K562 (cell line): ENCODE measurements at places on chromosomes 7 and 10. TPM values are rescaled to one million over a fixed set of nuclear protein-coding genes. Genes with fewer than 3 reads are reported as not detected.

Gene CTAGE4
- polyA plus RNA-seq, result 0.07 TPM in 1 of 2 replicates, not detected in the other

Gene SYT15
- polyA plus RNA-seq, result 0.05 and 0.36 TPM in 2 replicates

Gene MMRN2
- polyA plus RNA-seq, result 1.9 and 2.2 TPM in 2 replicates

DNA sequence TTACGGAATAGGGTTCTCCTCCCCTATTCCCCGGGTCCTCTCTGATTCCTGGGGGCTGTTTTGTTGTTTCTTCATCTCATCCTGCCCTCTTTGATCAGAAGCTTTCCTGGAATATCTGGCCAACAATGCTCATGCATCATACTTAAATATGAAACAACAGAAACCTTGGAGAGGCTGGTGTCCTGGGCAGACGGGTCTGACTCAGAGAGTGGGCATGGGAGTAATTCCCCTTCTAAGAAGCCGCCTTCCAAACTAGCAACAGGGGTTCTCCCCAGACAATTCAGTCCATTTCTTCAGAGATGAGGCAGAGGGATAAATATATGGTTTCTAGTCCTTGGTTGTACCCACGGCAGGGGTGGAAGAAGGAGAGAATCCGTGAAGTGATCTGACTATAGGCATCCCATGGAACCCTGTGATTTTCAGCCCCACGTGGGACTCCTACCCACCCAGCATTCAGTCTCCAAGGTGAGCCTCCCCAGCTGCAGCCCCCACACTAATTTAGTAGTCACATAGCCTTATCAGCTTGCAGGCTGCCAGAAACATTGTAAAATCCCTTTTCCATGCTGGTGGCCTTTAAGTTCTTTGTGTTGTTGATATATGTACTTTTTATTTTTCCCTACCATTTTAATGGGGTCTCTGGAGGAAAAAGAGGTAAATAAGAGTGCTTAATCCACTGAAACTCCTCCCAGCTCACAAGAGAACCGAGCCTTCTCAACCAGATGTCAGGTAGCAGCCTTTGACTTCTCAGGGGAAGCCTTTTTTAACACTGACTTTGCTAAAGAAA is 119.2 kb downstream of the SFMBT2 start:
- no peak for DNase-seq

GRCh38 chr10:93622942-93623341 is 10.6 kb downstream of the PDE6C start:
- DNase-seq, result no peak

DNA sequence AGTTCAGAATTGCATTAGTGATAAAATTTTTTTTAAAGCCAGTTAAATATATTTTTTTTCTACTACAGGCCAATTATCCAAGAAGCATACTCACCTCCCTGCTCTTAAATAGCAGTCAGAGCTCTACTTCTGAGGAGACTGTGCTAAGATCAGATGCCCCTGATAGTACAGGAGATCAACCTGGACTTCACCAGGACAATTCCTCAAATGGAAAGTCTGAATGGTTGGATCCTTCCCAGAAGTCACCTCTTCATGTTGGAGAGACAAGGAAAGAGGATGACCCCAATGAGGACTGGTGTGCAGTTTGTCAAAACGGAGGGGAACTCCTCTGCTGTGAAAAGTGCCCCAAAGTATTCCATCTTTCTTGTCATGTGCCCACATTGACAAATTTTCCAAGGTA is 119.1 kb downstream of the TRIM24 start:
- DNase-seq, result no peak

DNA sequence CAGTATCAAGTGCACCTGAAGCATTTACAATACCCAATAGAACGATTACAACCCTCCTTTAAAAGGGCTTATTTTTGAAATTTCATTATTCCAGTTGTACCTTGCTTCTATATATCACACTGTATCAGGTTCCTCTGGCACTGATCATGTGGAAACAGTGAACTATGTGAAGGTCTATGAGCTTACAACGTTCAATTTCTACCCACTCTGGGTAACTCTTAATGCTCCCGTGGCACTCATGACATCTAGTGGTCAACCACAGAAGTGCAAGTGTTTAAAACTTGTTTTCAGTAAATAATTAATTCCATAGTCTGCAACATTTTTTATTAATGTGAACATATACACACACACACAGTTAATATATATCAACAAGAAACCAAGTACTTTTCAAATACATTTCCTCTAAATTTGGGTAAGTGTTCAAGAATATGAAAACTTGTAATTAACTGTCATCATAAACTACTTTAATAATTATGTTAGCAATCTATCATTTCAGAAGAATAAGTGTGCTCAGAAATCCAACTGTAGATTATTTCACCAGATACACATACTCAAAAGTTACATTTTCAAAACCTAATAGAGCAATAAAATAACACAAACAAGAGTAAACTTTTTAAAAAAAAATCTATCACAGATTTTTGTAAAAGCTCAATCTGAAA is 61.0 kb downstream of the MPP7 start:
- DNase-seq, result peak; percentile 49

DNA sequence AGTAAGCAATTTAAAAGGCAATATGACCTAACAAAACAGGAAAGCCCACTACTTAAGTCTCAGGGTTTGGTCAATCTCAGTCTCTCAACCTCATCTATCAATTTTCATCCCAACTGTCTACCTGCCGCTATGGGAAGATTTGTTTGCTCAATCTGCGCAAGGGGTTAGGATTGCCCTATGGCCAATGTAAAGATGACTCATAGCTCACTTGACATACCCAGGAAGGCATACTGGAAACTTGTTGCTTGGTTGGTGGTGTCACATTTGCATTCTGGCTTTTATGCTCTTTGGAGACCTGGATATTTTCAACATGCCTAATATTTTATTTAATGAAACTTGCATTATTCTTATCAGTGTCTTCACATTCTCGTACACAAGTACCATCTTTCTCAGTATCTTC is 78.1 kb upstream of the TMEM196 start:
- DNase-seq, result no peak

- no peak for DNase-seq
Observed at GRCh38 chr10:1706711-1707110, 30.6 kb downstream of the ADARB2 start.

DNA sequence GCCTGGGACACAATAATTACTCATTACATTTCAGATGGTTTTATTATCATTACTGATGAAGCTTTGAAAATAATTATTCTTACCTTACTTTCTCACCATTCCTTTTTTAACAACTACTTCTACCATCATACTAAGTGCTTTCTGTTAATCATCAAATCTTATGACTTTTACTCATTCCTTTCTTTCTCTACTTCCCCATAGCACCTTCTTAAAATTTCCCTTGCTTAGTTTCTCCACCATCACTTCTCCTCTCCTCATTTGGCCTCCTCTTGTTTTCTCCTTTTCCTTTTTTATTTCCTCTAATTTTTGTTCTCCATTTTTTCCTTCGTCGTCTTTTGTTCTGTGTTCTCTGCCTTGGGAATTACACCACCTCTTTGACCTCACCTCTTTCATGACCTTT is 303.2 kb upstream of the KAT6B start:
- DNase-seq, result no peak

GRCh38 chr7:134625550-134625949 is 21.1 kb upstream of the BPGM start:
- DNase-seq, result no peak

DNA sequence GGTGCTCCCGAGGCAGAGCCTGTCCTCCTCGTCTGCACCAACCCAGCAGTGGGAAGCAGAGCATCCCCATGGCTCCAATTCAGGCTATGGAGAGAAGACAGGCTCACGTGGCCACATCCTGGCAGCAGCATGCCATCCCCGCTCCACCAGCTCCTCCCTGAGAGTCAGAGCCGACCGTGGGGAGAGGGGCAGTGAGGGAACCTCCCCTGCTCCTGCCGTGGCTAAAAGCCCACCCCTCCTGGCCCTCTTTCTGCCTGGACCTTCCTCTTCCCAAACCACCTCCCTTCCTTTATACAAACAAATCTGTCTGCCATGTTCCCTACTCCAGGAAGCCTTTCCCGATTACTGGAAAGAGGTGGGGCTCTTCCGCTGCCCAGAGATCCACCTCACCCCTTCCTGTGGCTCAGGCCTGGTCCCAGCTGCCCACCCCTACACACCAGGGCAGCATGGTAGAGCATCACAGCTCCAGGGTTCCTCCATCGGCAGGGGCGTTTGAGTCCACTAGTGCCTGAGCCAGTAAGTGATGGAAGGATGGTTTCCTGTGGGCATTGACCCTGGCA is 10.8 kb upstream of the AQP1 start:
- DNase-seq, result no peak

DNA sequence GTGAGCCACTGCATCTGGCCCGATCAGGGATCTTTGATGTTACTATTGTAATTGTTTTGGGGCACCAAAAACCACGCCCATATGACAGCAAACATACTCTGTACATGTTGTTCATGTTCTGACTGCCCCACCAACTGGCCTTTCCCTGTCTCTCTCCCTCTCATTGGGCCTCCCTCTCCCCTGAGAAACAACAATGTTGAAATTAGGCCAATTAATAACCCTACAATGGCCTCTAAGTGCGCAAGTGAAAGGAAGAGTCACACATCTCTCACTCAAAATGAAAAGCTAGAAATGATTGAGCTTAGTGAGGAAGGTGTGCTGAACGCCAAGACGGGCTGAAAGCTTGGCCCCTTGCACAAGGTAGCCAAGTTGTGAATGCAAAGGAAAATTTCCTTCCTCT is 50.3 kb upstream of the SDK1 start:
- DNase-seq, result no peak

DNA sequence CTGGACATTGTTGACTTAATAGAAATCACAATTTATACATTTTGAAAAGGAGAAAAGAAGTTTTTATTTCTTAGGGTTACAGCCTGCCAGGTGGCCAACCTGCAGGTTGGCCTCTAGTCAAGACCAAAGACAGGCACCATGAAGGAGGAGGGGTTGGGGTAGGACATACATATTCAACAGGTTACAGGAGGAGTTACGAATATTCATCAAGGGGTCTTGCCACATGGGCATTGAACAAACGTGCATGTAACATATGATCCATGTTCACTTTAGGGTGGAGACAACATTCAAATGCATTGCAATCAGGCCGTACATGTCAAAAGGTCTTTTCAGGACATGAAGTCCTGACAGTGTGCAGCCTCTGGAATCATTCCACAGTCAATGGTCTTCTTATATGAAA is 246.2 kb upstream of the AKR1E2 start:
- no peak for DNase-seq
